ENCODE measurements at places on chromosomes 4 and X.
A peak's percentile ranks its signal among the peaks of the same experiment; 100 is the strongest.

DNA sequence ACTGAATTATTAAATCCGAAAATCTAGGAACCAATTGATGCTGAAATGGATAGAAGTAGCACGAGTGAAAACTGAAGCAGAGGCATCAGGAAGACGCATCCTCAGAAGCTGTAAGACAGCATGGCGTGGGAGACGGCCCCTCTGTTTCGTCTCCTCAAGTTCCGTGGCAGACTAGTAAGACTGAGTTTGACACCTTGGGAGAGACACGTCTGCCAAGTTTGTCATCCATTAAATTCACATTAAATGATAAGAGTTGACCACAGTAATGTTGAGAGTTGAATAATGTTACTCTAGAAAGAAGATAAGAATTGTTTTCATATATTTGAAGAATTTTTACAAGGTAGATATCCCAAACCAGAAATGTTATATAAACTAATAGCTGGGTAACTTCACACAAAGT lies 736.1 kb upstream of the FRG1 start:
- DNase-seq: no peak

GRCh38 chr4:74189331-74190043 lies 31.6 kb downstream of the MTHFD2L start:
- DNase-seq: peak; percentile 32

- no peak for DNase-seq
Observed at GRCh38 chr4:81204571-81204970, 10.5 kb downstream of the PRKG2 start.

GRCh38 chrX:2577844-2578466 lies 77.2 kb upstream of the DHRSX start:
- DNase-seq: no peak

DNA sequence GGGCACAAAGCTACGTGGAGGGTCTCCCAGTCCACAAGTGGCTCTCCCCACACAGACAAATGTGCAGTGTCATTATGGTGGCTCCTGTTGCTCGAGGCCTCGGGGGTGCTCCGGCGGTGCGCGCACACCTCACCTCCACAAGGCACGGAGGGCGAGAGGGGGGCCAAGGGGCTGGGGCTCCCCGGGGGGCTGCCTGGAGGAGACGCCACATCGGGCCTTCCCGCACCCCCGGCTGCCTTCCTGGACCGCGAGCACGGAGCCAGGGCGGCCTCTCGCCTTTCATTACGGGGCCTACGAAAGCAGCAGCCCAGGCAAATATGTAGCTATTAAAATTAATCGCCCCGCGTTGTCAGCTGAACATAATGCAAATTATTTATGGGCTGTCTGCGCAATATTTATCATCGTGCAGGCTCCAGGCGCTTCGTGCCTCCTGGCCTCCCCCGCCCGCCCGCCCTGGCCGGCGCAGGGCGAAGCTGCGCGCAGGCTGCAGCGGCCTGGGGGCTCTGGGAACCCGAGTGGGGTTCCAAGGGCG lies 70.8 kb upstream of the BCOR start:
- DNase-seq: no peak

- DNase-seq: no peak
Observed at GRCh38 chr4:98794565-98795205, 134.2 kb downstream of the EIF4E start.

- no peak for DNase-seq
Observed at GRCh38 chr4:139455126-139455538, 1.2 kb downstream of the RAB33B start.

DNA sequence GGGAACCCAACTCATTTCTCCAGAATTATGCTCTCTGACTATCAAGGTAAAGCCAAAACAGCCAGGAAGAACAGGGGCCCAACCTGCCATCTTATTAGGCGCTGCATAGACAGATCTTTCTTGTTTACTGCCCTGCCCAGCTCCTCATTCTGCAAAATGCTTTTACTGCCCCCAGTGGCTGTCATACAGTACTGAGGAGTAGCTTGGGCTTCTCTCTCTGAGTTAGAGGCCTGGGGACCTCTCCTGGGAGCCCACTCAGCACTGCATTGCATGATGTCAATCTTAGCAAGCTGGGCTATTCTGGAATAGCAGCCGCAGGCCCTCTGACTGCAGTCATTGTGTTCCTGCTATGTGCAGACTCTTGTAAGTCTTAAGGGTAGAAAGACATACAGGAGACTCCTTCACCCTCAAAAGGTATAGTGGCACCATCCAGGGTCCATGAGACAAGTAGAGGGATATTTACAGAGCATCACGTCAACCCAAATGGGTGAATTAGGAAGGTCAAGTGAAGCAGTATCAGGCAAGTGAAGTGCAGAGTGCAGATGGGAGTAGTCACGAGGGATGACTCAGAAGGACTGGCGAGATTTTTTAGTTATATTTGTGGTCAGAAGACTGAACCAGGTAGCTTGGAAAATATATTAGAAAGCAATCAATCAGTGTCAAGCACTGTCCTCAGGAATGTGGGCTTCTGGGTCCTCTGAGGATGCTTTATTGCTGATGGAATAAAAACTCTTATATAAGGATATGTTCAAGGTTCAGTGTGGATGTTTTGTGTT lies 294.1 kb upstream of the SFRP2 start:
- peak; percentile 8 for DNase-seq

GRCh38 chrX:124504111-124504983 lies 158.0 kb downstream of the SH2D1A start:
- DNase-seq: no peak

DNA sequence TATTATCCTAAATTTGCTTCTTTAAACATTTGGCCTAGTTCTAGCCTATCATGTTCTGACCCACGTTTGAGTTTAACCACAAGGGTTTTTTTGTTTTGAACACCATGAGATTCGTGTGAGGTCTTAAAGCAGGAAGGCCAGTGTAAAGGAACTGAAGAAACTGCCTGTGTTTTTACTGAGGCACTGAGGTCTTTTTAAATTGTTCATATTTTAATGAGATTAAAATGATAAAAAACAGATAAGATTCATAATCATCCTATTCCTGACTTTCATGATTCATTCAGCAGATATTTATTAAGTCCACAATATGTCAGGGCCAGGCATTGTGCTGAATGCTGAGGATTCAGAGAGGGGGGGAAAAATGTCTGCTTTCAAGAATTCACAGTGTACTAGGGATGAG lies 3.2 kb downstream of the RPS6KA3 start:
- no peak for DNase-seq

GRCh38 chr4:110629214-110629754 lies 6.4 kb upstream of the PITX2 start:
- DNase-seq: no peak

- DNase-seq: no peak
Observed at GRCh38 chr4:7434766-7435150, at the start of gene PSAPL1. TSS of gene PSAPL1 (minus strand) at chr4:7434930. CDS start at chr4:7434879, 51 bp downstream.

GRCh38 chrX:74179990-74180389 lies 124.0 kb upstream of the ZCCHC13 start:
- no peak for DNase-seq

- DNase-seq: no peak
Observed at GRCh38 chrX:153917869-153918268, 8.2 kb downstream of the ARHGAP4 start.

- DNase-seq: no peak
Observed at GRCh38 chr4:40238700-40239548, 42.1 kb downstream of the RHOH start.

DNA sequence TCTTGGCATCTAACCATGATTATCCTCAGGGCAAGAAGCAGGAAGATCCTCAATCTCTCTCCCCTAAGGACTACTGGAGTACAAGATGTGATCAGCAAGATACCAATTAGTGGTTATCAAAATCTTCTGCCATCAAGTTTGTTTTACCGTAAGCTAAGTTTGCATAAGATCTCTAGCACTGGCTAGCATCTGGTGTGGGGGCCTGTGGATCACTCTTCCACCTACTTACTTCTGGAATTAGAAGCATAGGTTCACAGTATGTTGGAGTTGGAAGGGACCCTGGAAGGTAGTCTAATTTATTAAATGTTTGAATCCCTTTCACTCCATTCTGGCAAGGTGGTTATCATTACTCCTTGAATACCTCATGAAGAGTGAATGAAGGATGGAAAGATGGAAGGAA lies 93.3 kb upstream of the BANK1 start:
- no peak for DNase-seq

DNA sequence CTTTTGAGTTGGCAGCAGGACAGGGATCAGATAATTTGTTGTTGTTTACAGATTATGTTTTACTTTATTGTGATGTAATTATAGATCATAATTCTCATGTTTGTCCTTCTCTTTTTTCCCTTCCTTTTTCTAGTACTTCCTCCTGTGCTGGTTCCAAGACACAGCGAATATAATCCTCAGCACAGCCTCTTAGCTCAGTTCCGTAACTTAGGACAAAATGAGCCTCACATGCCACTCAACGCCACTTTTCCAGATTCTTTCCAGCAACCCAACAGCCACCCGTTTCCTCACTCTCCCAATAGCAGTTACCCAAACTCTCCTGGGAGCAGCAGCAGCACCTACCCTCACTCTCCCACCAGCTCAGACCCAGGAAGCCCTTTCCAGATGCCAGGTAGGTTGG lies 58.0 kb downstream of the SMAD1 start:
- no peak for DNase-seq

GRCh38 chr4:73964862-73965611 lies 16.8 kb downstream of the PF4 start:
- peak; percentile 36 for DNase-seq

- no peak for DNase-seq
Observed at GRCh38 chrX:154775419-154776349, 13.0 kb downstream of the DKC1 start.

DNA sequence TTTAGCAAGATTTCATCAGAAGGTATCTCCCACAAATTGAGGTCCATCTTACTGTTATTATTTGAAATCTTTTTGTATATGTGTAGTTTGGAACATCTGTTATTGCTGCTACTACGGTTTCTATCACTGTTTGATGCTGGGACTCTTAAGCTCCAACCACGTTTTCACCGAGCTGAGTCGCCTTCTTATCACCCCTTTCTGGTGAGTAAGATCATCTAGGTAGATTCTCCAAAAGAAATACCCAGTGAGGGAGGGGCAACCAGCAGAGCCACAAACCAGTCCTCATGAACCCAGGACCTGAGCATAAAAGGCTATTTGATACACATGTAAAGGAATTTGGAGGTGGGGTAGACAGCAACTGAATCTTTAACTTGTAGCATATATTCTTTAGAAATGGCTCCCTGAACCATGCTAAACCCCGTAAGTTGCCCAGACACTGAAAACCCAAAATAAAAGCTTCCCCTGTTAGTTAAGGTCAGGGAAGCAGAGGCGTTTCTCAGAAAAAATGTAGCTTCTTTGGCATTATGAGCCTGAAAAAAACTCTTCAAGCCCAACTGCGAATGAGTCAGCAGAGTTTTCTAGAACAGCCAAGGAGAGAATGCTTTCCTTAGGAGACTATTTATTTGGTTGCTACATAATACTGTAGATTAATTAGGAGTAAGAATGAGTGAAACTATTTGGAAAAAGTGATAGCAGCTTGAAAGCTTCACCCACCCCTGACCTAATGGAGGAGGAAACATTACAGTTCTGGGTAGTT lies 53.8 kb upstream of the ATXN3L start:
- DNase-seq: no peak

DNA sequence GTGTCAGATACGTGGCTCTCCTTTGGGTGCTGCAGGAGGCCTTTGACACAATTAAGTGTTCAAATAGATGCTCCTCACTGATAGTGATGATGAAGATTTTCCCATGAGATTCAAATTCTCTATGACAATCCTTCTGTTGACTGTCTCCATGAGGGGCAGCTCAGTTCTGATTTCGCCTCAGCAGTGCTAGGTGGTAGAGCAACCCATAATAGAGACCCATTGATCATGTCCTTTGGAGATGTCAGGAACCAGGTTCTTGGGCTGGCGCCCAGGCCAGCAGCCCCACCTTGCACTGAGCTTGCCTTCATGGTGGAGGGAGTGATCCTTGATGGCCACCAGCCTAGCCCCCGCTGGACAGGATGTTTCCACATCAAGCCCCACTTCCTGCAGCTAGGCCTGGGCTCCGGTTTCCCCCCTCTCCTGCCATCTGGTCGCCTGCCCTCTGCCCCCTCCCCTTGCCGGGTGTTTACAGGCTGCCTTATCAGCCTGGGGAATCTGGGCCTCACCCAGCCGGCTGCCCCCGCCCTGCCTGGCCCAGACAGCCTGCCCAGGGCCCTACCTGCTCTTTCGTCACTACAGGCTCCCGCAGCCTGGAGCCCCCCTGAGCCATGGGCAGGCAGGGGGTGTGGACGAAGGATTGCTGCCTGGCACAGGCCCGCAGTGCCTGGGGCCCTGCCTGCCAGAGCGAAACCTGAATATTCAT lies 12.6 kb downstream of the ELF4 start:
- no peak for DNase-seq

GRCh38 chrX:31154946-31155345 lies 83.1 kb upstream of the FTHL17 start:
- no peak for DNase-seq

DNA sequence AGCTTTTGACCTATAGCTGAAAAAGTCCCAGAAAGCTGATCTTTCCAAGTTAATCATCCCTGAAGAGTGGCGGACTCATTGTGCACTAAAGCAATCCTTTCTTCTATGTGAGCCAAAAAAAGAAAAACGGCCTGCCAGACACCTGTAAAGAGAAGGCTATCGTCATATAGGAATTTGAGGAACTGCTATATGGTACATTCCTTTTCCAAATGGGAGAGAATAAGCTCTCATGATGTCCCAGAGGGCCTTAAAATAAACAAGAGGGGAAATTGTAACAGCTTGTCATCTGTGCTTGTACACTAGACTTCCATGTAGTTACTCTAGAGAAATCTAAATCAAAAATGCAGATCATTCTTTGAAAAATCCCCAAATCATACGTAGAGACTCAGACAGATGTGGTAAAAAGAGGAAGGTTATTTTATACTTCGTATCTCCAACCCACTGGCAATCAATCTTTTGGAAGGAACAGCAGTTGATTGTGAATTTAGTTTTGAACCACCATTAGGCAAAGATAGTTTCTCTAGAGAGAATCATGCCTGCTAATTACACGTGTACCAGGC lies 26.1 kb downstream of the GPR174 start:
- no peak for DNase-seq

DNA sequence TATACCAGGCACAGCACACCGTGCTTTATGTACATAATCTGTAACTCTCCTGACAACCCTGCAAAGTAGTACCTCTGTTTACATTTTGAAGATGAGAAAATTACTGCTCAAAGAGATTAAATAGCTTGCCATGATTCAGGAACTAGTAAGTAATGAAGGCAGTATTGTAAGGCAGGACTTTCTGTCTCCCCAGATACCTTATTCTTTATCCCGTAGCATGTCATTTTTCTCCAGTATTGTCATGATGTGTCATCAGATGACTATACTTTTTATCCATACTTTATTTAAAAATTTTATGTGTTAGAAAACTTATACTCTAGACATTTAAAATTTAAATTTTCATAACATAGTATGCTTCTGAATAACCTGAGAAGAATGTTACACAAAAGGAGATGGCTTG lies 188.3 kb upstream of the NUDT6 start:
- DNase-seq: no peak

- DNase-seq: no peak
Observed at GRCh38 chr4:173635395-173635794, 105.4 kb upstream of the HAND2 start.

DNA sequence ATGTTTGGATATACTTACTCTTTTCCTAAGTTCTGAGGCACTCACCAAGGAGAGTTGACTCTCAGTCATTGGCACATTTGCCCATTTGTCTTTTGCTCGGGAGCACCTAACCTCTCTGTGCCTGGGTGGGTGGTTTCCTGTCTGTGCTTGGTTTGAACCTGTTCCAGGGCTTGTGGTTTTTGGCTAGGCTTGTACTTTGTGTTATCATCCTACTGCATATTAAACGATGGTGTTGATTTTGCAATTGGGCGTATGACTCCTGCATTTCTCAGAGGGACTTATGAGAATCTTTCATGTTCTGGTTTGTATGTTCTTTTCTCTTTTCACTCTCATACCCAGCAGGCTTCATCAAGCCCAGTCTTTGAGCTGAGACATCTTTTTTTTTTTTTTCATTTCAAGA lies 161.7 kb downstream of the BTC start:
- DNase-seq: no peak

- no peak for DNase-seq
Observed at GRCh38 chrX:130179579-130180215, 7.9 kb downstream of the RAB33A start.
